ENCODE measurements at places on chromosomes 5 and 9.
A peak's percentile ranks its signal among the peaks of the same experiment; 100 is the strongest.

DNA sequence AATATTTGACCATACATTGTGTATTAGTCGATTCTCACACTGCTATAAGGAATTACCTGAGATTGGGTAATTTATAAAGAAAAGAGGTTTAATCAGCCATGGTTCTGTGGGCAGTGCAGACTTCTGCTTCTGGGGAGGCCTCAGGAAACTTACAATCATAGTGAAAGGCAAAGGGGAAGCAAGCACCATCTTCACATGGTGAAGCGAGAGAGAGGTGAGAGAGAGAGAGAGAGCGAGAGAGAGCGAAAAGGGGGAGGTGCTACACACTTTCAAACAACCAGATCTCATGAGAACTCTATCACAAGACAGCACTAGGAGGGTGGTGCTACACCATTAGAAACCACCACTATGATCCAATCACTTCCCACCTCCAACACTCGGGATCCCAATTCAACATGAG lies 4.1 kb upstream of the GRAMD2B start:
- DNase-seq: no peak

GRCh38 chr5:45110399-45110798 lies 301.7 kb downstream of the MRPS30 start:
- DNase-seq: no peak

GRCh38 chr5:154802050-154802449 lies 46.9 kb downstream of the LARP1 start:
- DNase-seq: no peak

DNA sequence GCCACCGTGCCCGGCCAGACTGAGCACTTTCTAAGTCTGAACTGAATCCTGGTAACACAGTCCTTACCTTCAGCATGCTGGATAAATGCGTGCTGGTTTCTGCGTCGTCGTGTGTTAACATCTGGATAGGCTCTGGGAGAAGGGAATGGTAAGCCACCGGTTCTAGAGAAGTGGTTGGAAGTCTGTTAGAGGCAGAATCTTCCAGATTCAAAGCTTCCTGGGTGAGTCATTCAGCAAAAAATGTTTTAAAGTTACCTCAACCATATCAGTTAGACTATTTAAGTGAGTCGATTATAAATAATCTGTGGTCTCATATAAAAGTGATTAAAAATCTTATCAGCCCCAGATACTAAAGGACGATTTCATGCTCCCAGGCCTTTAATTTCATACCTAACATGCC lies 256.5 kb upstream of the NFIL3 start:
- DNase-seq: no peak

GRCh38 chr9:125968714-125969374 lies 221.7 kb downstream of the PBX3 start:
- DNase-seq: no peak

DNA sequence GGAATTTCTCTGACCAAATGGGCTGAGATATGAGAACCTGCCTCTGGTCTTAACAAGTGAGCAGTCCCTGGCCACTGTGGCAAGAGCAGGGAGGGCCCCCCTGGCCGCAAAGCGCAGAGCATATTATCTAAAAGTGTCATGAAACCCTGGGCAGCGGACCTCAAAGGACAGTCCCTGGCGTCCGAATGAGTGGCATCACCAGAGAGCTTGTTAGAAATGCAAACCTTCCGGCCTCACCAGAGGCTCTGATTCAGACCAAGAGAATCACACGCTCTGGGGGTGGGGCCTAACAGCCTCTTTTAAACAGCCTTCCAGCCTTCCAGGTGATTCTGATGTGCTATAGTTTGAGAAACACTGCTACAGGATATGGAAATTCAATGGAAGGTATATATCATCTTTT lies 10.9 kb downstream of the PTPN3 start:
- no peak for DNase-seq

- no peak for DNase-seq
Measured at GRCh38 chr5:169507051-169507450, 76.5 kb upstream of the SPDL1 start.

- no peak for DNase-seq
Measured at GRCh38 chr5:20575571-20575970, 587.6 kb upstream of the CDH18 start.

DNA sequence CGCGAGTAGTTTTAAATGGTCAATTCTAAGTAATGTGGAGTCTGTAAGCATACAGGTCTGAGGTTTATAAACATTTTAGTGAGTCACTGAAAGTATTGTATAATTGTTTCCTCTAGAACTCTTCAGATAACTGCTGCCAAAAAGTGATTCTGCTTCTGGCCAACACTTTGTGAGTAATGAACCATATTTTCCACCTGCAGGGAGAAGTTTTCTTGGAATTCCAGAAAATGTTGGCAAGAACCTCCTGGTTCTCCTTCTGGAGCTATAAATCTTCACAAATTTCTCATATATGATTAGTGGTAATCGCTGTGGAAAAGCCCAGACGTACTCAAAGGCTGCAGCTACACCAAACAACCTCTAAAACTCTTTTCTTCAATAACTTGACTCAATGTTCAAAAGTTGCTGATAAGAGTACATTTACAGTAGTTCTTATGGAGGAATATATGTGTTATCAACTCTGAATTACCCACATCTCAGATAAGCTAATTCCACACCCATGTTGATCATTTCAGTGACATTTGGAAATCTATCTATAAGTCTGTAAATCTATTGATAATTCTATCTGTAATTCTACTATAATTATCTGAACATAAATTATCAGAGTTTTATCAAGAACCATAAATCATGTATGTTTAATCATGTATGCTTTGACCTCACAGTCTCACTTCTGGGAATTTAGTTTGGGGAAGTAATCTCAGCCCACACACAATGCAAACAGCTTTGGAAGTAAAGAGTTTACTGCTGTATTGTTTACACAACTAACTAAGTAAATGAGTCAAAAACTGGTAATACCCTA lies 74.1 kb downstream of the FNBP1 start:
- DNase-seq: no peak

GRCh38 chr5:4614088-4614487 lies 526.0 kb upstream of the ADAMTS16 start:
- DNase-seq: no peak

- DNase-seq: no peak
Measured at GRCh38 chr5:172815631-172816030, 18.4 kb upstream of the ERGIC1 start.

DNA sequence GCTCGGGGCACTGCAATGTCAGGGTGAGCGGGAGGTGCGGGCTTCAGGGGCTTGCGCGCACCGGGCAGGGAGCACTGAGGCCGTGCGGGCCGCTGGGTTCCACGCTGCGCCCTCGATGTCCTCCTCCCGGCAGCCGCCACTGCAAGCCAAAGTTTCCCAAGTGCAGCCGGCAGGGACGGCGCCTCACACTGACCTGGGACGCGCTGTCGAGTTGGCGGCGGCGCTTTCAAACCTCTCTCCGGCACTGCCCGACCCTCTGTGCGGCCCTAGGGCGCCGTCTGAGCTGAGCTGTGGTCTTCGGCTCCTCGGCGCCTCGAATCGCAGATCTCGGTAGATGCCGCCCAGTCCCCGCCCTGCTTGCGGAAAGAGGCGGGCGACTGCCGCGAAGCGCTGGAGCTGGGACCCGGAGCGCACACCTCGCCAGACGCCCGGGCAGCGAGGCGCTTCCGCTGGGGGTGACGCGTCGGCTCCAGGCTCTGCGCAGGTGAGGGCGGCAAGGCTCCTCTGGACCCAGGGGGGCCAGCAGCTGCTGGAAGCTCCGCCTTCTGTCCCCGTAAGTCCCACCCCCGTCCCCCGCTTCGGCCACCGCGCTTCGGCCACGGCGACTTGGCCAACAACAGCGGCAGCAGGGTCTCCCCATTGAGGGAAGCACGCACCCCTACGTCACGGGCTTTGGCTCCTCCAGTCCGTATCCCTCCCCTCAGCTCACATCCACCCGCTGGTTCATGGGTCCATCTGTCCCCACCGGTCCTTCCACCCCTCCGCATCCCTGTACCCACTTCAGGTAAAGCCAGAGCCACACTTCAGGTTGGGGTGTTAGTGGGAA lies at the start of gene ANKRD34B:
Gene ANKRD34B, minus strand, starts transcription at position 320 of the 826 bp plus-strand sequence. CDS start 10,261 bp downstream, outside the sequence.
- DNase-seq: no peak

- no peak for DNase-seq
Measured at GRCh38 chr9:13942695-13943094, 371.2 kb downstream of the NFIB start.

GRCh38 chr9:5582835-5583195 lies 46.1 kb upstream of the RIC1 start:
- DNase-seq: peak; percentile 63

DNA sequence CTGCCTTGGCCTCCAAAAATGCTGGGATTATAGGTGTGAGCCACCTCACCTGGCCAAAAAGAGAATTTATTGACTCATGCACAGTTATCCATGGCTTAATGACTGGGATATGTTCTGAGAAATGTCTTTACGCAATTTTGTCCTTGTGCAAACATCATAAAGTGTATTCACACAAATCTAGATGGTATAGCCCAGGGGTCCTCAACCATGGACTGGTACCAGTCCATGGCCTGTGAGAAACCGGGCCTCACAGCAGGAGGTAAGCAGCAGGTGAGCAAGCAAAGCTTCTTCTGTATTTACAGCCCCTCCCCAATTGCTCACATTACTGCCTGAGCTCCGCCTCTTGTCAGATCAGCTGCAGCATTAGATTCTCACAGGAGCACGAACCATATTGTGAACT lies 12.4 kb upstream of the SIL1 start:
- DNase-seq: no peak

DNA sequence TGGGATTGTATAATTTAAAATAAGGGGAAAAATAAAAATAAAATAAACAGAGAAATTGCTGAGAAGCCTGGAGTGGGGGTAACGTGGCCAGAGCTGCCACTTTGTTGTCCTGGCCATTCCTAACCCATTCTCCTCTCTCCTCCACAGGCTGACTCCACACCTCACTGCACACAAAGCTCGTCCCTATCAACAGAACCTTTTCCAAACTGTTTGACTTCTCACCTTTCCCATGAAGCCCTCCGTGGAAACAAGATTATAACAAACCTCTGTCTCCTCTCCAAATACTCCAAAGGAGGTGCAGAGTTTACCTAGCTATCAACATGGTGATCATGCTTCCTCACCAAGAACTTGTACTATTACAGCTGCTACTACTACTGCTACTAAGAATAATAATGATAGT lies 151.1 kb downstream of the GLIS3 start:
- no peak for DNase-seq

GRCh38 chr9:76159293-76159926 lies 234.8 kb downstream of the RFK start:
- DNase-seq: no peak

DNA sequence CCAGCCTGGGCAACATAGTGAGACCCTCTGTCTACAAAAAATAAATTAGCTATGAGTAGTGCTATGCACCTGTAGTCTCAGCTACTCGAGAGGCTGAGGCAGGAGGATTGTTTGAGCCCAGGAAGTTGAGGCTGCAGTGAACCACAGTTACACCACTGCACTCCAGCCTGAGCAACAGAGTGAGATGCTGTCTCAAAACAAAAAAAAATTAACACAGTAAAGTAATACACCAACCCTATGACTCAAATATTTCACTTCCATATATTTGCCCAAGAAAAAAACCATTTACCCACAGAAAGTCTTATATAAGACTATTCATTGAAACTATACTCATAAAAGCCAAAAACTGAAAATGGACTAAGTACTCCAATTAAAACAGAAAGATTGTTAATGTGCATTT lies 16.2 kb downstream of the SMIM23 start:
- DNase-seq: no peak

GRCh38 chr9:16252616-16253015 lies 617.9 kb downstream of the BNC2 start:
- no peak for DNase-seq

GRCh38 chr9:113958556-113958955 lies 82.4 kb downstream of the ZNF618 start:
- DNase-seq: no peak
